ENCODE measurements at places on chromosomes 12 and 14.

- DNase-seq: no peak
Observed at GRCh38 chr12:64039281-64039871, 182.7 kb downstream of the KICS2 start.

GRCh38 chr12:54195737-54196347, 7.1 kb upstream of the SMUG1 start:
- no peak for DNase-seq

- DNase-seq: peak; percentile 96
Observed at GRCh38 chr14:62847168-62847567, 198.1 kb downstream of the KCNH5 start.

DNA sequence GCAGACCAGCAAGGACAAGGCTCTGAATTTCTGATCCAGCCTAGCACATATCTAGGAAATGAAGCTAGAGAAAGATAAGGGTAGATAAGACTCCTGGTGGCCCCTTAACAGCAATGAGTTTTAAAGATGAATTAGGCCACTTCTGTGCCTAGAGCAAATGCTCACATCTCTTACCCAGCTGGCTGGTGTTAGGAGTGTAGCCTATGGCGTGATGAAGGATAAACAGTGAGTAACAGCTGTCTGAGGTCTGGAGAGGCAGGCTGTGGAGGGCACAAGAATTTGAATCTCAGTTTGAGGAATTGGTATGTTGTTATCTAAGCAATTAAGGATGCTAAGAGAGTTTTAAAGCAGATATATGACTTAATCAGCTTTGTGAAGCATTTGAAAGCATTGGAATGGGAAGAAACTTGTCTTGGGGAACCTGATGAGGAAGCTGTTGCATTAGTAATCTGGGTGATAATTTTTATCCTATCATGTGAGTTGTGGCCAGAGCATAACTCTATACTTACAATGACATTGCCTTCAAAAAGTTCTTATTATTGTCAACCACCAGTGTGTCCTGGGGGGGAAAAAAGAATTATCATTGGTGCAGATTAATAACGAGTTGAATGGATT, 161.8 kb downstream of the SRGAP1 start:
- peak; percentile 89 for DNase-seq
